ENCODE measurements at places on chromosomes 5 and 9. TPM values are rescaled to one million over a fixed set of nuclear protein-coding genes. Genes with fewer than 3 reads are reported as not detected.
A peak's percentile ranks its signal among the peaks of the same experiment; 100 is the strongest.

ALDH7A1 gene
- total RNA-seq: not detected

PDE8B gene
- 0.21 TPM for total RNA-seq

PCDHB14 gene
- not detected for total RNA-seq

- DNase-seq: no peak
Observed at GRCh38 chr5:110879675-110880074, 140.9 kb downstream of the SLC25A46 start.

UBE2QL1 gene
- total RNA-seq: not detected

GRCh38 chr9:110414471-110414870, 76.8 kb upstream of the TXNDC8 start:
- DNase-seq: no peak

- DNase-seq: no peak
Observed at GRCh38 chr9:20988671-20989315, 42.6 kb downstream of the HACD4 start.

DNA sequence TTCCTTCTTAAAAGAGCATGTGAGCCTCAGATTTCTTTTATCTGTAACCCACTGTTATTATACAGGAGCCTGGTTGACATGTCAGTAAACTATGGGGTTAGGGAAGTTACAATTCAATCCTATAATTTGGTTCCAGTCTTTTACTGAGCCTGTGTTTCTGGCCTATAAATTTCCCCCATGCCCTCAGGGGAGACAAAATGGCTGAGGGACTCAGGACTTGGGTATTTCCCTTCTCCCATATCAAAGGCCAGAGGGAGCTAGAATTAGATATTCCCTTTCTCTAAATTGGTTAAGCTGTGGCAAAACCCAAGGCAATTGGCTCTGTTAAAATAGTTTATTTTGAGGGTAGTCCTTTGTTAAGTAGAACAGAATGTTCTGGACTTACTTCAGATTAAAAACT, 823.2 kb downstream of the TLE1 start:
- no peak for DNase-seq

GRCh38 chr9:4530375-4530774, 40.1 kb downstream of the SLC1A1 start:
- no peak for DNase-seq

NUTM2G gene
- total RNA-seq: not detected

- DNase-seq: no peak
Observed at GRCh38 chr9:107992271-107992670, 502.7 kb upstream of the KLF4 start.

DNA sequence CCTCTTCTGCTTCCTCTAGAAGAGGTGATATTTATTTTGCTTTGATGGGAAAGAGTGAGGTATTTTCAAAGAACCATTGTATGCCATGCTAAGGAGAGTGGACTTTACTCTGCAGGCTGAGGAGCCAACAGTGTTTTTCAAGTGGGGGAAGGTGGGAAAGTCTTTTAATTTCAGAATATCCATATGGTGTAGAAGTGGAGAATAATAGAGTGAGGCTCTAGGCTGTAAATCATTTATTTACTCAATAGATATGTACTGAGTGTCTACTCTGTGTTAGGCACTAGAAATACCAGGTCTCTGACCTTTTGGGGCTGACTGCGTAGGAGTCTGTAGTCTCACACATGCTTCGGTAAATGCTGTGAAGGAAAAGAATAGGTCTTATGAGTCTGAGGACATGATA, 30.7 kb upstream of the TENT2 start:
- no peak for DNase-seq

GRCh38 chr5:149424371-149425315, 45.6 kb upstream of the IL17B start:
- DNase-seq: no peak

GRCh38 chr5:19240170-19240569, 747.8 kb downstream of the CDH18 start:
- no peak for DNase-seq

DNA sequence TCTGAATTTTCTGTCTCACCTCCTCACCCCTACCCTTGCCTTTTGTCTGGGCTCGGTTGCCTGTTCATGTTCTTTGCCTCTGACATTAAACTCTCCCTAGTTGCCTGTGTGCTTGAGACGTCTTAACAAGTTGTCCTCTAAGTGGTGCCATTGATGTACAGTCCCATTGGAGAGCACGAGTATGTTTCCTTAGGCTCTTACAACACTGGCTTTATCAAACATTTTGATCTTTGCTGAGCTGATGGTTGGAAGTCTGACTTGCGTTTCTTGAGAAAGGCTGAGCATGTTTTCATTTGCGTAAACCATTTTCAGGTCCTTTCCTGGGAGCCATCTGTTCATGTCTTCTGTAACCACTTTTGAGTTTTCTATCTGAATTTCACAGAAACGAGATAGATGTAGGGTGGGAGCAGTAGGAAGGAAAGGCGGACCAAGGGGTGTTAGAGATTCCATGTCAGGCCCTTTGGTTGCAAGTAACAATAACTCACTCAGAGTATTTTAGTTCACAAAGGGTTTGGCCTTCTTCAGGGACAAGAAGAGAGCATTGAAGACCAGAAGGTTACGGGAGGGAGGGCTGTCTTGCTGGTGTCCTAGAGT, 35.4 kb downstream of the OTULIN start:
- DNase-seq: no peak

STKLD1 gene
- total RNA-seq: 1.4 TPM

- DNase-seq: no peak
Observed at GRCh38 chr5:119285070-119285916, 70.5 kb upstream of the TNFAIP8 start.

- DNase-seq: no peak
Observed at GRCh38 chr5:64865662-64866061, 96.9 kb downstream of the CWC27 start.

DNA sequence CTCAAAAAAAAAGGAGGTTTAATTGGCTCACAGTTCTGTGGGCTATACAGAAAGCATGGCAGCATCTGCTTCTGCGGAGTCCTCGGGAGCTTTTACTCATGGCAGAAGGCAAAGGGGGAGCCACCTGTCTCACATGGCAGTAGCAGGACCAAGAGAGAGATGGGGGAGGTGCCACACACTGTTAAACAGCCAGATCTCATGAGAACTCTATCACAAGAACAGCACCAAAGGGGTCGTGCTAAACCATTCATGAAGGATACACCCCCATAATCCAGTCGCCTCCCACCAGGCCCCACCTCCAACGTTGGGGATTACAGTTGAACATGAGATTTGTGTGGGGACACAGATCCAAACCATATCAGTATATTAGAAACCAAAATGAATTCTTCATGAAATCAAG, 28.3 kb upstream of the CXXC5 start:
- DNase-seq: no peak

DNA sequence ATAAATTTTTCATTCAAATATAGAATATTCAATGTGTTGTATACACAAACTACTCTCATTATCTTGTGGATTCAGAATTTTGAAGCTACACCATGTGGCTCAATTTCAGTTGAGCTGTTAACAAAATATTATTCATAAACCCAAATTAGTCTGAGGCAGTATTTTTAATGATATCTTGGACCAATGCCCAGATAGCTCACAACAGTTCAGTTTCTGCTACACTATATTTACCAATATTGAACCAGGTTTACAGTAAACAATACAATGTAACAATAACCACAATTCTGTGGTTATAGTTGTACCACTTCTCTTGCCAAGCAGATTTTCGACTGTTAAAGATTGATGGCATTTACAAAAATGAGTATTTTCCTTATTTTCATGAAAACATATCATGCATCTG, 99.9 kb downstream of the SSBP2 start:
- no peak for DNase-seq

GFI1B gene
- 3.3 TPM for total RNA-seq

DNA sequence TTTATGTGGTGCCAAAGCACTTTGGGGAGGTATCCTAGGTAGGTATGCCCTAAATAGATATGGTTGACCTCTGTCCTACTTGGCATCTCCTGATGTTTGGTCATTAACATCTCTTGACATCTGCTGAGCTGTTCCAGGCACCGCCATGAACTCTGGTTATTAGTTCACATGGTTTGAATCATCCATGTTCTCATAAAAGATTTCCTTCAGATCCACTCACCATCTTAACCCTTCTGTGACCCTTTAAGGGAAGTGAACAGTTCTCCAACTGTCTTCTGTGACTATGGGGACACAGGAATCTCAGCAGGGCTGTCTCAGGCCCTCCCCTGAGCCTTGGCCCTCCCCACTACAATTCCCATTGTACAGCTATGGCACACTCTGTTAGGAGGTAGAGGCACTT, 167.7 kb downstream of the CDH6 start:
- no peak for DNase-seq

SLC4A9 gene
- total RNA-seq: 2.6 TPM

DNA sequence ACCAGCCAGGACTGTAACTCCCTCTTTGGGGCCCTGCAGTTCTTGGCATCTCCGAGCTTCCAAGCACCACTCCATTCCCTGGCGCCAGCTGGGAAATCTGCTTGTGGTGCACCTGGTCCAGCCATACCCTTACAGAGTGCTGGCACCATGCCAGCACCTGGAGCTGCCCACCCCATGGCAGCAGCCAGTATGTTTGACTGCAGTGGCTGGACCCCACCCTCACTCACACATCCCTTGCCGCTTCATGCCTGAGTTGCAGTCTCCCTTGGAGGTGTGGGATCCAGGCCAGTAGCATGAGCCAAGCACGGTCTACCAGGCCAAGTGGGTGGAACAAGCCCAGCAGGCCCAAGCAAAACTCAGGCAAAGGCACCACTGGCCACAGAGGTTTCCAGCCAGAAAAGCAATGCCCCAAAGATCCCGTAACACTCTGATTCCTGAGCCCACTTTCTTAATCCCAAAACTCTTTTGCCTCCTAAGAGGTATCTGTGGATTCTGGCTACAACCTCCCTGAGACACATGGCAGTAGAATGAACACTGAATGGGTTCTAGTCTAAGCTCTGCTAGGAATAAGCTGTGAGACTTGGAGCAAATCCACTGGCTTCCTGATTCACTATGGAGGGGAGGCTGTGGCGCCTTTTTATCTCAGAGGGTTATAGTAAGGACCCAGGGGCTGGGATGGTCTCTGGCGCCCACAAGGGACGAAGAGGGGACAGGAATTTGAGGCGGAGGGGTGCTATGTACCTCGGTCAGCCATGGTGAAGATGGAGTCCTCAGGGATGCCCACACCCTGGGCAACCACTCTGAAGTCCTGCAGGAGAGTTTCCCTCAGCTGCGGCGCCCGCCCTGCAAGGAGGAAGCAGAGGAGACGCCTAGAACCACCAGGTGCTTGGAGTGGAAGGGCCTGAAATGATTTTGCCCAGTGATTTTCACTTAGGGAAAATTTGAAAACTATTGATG, 5.6 kb downstream of the AMBP start:
- no peak for DNase-seq

DOK3 gene
- total RNA-seq: 268 TPM

- no peak for DNase-seq
Observed at GRCh38 chr9:75467142-75467541, 378.8 kb downstream of the OSTF1 start.

DNA sequence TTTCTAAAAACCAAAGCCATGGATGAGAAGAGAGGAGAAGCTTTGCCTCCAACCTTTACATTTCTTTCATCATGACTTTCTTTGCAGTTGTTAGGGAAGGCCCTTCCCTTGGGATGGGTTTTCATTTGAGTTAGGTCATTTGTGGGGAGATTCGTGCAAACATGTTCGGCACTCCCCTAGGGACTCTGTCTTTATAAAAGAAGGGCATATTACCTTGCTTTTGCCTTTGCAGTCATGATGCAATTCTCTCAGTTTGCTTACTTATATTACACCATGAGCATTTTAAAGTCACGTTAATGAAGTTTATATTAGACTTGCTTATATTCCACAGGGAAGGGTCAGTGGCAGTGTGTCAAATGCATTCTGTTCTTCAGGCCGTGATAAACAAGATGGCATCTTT, 289.3 kb upstream of the WWC1 start:
- DNase-seq: no peak

- DNase-seq: peak; percentile 58
Observed at GRCh38 chr5:151212406-151212798, 11.5 kb downstream of the CCDC69 start.

- DNase-seq: no peak
Observed at GRCh38 chr5:147913786-147914185, 7.4 kb upstream of the C5orf46 start.

DNA sequence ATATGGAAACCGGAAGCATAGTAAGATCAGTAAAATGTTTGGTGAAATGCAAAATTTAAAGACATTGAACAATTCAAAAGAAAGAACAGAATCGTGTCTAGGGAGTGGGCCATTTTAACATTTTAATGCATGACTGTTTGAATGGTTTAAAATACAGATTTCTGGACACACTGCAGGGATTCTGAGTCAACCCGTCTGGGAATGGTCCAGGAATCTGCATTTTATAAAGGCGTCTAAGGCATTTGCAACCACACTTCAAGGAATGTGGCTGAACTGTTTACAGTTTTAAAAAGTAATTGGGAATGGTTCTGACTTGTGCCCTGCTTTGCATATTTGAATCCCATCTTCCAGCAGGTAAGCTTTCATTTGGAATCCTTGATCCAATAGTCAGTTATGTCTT, 811.7 kb upstream of the WWC1 start:
- no peak for DNase-seq

SELENOP gene
- not detected for total RNA-seq

BTNL9 gene
- 232 TPM for total RNA-seq

DNA sequence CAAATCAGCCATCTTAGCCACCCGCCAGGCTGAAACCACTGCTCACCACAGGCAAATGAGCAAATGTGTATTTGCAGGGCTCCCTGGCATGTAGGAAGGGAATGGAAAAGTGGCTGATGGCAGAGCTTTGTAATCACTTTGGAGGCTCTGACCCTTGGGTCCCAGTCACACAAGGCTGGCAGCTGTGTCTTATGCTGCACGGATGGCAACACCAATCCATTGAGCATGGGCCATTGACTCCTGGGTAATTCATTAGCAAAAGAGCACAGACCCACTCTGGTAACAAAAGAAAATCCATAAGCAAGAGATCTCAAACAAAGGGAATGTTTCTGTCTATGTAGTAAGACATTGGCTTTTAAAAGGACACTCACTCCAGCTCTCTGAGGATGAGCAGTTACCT, 57.6 kb downstream of the SPOCK1 start:
- DNase-seq: no peak

SPINK7 gene
- not detected for total RNA-seq

DNA sequence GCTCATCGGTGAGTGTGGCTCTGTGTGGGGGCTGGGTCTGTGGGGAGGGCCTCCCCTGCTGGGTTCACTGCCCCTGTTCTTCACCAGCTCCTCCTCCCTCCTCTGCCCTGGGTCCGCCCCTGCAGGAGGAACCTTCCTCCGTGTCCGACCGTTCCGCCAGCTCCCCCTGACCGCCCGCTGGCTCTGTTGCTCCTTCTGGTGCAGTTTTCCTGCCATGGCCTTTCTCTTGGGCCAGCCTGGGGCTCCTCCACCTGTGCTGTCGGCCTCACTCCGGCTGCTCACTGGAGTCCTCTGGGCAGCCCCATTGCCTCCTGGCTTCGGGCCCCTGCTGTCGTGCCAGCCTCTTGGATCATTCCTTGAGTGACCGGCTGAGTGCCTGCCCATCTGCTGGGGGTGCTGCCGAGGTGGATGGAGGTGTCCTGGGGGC, 12.3 kb downstream of the RNU6ATAC start:
- DNase-seq: no peak

GNE gene
- 28.4 TPM for total RNA-seq

GRCh38 chr5:175382171-175382570, 61.8 kb downstream of the DRD1 start:
- DNase-seq: no peak

GRCh38 chr5:149796030-149796429, 65.9 kb downstream of the PPARGC1B start:
- no peak for DNase-seq

Measured in OCI-LY7 (cell line).